Tibial nerve (tissue), 4 donors: ENCODE measurements at places on chromosomes 7 and 10. TPM values are rescaled to one million over a fixed set of nuclear protein-coding genes. Genes with fewer than 3 reads are reported as not detected.

Gene SPDYE16
- 0.98 TPM for total RNA-seq

GRCh38 chr7:148400101-148400500, 190.5 kb upstream of the C7orf33 start:
- H3K27me3 ChIP-seq, result peaks cover 30% of the 10 kb centered on the region
- no peak overlapping the region for H3K27ac ChIP-seq
- H3K4me1 ChIP-seq, result no peaks in the 10 kb centered on the region
- H3K4me3 ChIP-seq, result no peak overlapping the region
- no peaks in the 10 kb centered on the region for H3K36me3 ChIP-seq

Gene UTF1
- not detected for total RNA-seq

Gene HKDC1
- 4.8 TPM for total RNA-seq

- no peak overlapping the region for H3K4me3 ChIP-seq
- no peaks in the 10 kb centered on the region for H3K27me3 ChIP-seq
- no peaks in the 10 kb centered on the region for H3K36me3 ChIP-seq
- H3K4me1 ChIP-seq, result peaks cover 7% of the 10 kb centered on the region
- DNase-seq, result peak; percentile 64
Measured at GRCh38 chr10:101161494-101162299, 30.6 kb downstream of the TLX1 start.

DNA sequence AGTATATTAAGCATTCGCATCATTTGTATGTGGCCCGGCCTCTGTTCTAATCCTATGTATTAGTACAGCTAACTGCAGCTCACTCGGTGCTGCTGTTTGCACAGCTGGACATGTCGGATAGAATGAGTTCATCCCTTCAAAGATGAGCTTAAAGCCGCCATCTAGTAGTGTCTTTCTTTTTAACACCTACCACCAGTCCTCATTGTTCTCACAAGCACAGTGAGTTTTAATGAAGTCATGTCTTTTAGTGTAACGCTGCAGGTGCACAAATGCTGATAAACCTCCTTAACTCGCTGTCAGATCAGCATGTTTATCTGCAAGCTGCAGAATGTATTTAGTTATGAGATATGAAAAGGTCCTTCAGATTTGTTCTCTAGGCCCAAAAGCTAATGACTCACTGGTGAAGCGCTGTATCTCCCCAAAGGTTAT, 247.5 kb downstream of the MTERF1 start:
- H3K27me3 ChIP-seq, result no peaks in the 10 kb centered on the region
- no peak overlapping the region for H3K27ac ChIP-seq
- H3K4me1 ChIP-seq, result peaks cover 8% of the 10 kb centered on the region
- no peak for DNase-seq
- H3K36me3 ChIP-seq, result no peaks in the 10 kb centered on the region

DNA sequence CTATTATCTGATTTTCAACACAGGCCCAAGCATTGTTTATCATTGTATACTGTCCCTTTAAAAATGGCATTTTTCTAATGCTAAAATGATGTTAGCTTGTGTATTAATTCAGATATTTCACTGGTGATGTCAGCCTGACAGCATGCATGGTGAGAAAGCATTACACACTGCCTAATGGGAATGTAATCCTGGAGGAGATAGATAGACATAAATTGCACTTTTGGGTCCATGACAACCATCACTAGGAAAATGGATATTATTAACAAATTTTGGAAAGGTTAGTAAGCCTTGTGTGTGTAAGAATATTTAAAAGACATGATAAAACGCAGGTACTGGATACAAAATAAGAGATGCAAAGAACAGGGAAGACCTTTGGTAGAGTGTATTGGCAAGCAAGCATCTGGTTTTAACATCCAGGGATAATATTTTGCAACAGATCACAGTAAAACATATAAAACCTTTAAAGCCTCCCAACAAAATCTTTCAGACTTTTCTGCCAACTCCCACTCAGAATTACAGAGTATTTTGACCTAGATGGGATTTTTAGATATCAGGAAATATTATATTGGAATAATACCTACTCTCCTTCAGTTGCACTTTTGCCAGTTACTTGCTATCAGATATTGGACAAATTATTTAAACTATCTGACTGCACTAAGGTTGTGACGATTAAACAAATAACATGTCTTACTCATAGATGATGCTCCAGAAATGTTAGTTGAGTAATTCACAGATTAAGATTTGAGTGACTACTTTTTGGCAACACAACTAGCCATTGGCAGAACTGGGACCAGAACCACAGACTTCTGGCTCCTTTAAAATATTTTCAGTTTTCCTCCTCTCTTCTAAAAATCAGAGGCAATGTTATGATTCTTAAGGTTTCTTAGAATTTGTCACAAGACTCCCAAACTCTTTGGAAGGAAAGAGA, 291.6 kb upstream of the SEMA3C start:
- DNase-seq, result no peak
- H3K36me3 ChIP-seq, result no peaks in the 10 kb centered on the region
- no peaks in the 10 kb centered on the region for H3K4me1 ChIP-seq
- no peak overlapping the region for H3K27ac ChIP-seq

Gene FAM171A1
- 17.1 TPM for total RNA-seq

GRCh38 chr10:47268696-47269095, 31.3 kb upstream of the GDF10 start:
- H3K27me3 ChIP-seq, result no peaks in the 10 kb centered on the region
- no peaks in the 10 kb centered on the region for H3K36me3 ChIP-seq
- H3K4me3 ChIP-seq, result no peak overlapping the region
- H3K27ac ChIP-seq, result no peak overlapping the region
- H3K4me1 ChIP-seq, result no peaks in the 10 kb centered on the region
- DNase-seq, result no peak

DNA sequence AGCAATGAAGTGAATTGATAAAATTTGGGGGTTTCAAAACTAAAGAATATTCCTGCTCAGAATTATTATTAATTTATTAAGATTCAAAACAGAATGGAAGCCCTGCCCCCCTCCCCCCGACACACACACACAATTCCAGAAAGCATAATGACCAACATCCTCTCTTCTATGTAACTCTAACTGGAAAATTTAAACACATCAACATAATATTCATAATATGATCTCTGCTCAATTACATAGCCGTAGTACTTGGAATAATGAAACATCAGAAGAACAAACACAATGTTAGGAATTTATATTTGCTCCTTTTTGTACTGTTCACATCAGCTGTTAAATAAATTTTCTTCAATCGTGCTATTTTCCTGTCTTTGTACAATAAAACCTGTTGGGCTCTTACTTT, 20.8 kb downstream of the PCLO start:
- H3K27me3 ChIP-seq, result no peaks in the 10 kb centered on the region
- no peaks in the 10 kb centered on the region for H3K4me1 ChIP-seq
- DNase-seq, result no peak
- H3K36me3 ChIP-seq, result no peaks in the 10 kb centered on the region
- no peak overlapping the region for H3K4me3 ChIP-seq

GRCh38 chr7:1804310-1804709, 134.2 kb downstream of the ELFN1 start:
- H3K36me3 ChIP-seq, result no peaks in the 10 kb centered on the region
- H3K4me3 ChIP-seq, result no peak overlapping the region
- no peak overlapping the region for H3K27ac ChIP-seq
- DNase-seq, result no peak

- no peak overlapping the region for H3K27ac ChIP-seq
- H3K4me3 ChIP-seq, result no peak overlapping the region
- H3K36me3 ChIP-seq, result no peaks in the 10 kb centered on the region
Measured at GRCh38 chr7:14137676-14138075, 148.2 kb upstream of the ETV1 start.

- DNase-seq, result no peak
- no peak overlapping the region for H3K27ac ChIP-seq
- H3K4me1 ChIP-seq, result no peaks in the 10 kb centered on the region
- no peaks in the 10 kb centered on the region for H3K36me3 ChIP-seq
- no peaks in the 10 kb centered on the region for H3K27me3 ChIP-seq
- H3K4me3 ChIP-seq, result no peak overlapping the region
Measured at GRCh38 chr10:114195079-114195478, 15.9 kb downstream of the TDRD1 start.

- H3K4me1 ChIP-seq, result peaks cover 3% of the 10 kb centered on the region
- no peaks in the 10 kb centered on the region for H3K27me3 ChIP-seq
- no peak overlapping the region for H3K4me3 ChIP-seq
- no peak overlapping the region for H3K27ac ChIP-seq
- no peaks in the 10 kb centered on the region for H3K36me3 ChIP-seq
- no peak for DNase-seq
Measured at GRCh38 chr10:103548006-103548405, 54.5 kb downstream of the NEURL1 start.

DNA sequence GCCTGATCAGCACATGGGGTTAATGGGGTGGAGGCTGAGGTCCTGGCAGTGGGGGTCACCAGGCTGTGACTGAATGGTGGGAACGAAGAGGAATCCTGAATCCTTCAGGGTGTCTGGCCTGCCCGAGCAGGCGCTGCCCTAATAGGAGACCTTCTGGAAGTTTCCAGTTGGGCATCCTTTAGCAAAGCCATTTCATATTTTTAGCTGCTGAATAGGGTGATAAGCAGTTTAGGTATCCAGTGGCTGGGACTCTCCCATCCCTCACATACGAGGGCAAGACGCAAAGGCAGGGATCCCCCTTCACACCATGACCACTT, 159.3 kb downstream of the SH3PXD2A start:
- no peak overlapping the region for H3K4me3 ChIP-seq
- H3K36me3 ChIP-seq, result no peaks in the 10 kb centered on the region
- H3K4me1 ChIP-seq, result peaks cover 4% of the 10 kb centered on the region
- H3K27ac ChIP-seq, result peak overlapping the region; percentile 57

Gene MUC12
- total RNA-seq, result not detected

GRCh38 chr10:35536789-35537188, 68.4 kb upstream of the GJD4 start:
- no peak for DNase-seq
- H3K4me1 ChIP-seq, result no peaks in the 10 kb centered on the region
- no peaks in the 10 kb centered on the region for H3K27me3 ChIP-seq
- H3K36me3 ChIP-seq, result no peaks in the 10 kb centered on the region
- no peak overlapping the region for H3K4me3 ChIP-seq

Gene FBXL13
- total RNA-seq, result 2.4 TPM

- H3K4me1 ChIP-seq, result no peaks in the 10 kb centered on the region
- no peak overlapping the region for H3K4me3 ChIP-seq
- H3K36me3 ChIP-seq, result peaks cover 81% of the 10 kb centered on the region
- no peak overlapping the region for H3K27ac ChIP-seq
- H3K27me3 ChIP-seq, result no peaks in the 10 kb centered on the region
- DNase-seq, result no peak
Measured at GRCh38 chr7:2546776-2547586, 8.3 kb downstream of the BRAT1 start.

Gene OR6B1
- not detected for total RNA-seq

Gene FAM200A
- total RNA-seq, result 8.8 TPM

Gene NAMPT
- total RNA-seq, result 270 TPM

Gene FFAR4
- total RNA-seq, result 0.90 TPM

DNA sequence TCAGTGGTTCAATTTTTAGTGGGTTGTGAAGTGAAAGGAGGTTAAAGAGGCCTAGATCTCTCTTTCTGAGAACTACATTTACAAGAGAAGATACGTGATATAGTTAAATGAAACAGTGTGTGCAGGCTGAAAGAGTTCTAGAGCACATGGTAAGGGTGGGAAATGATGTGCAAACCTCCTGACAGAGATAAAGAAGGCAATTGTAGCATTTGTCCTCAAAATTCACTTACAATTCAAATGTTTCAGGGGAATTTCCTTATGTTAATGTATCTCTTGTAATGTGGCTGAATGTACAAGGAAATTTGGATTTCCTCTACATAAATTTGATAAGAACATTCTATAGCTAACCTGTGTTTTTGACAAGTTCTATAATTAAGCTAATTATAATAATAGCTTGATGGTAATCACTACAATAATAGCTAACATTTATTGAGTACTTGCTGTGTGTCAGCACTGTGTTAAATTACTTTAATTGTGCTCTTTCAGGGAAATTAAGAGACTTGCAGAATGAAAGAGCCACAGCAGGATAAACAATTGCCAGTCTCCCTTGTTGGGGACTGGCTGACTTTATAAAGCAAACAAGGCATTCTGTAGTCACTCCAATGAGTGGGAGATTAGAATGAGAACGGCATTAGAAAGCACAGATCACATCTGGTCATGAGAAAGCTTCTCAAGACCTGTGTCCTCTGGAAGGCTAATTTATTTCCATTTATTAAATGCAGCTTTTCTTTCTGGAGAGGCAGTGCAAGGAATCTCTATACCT, 139.7 kb upstream of the TMEM72 start:
- no peak for DNase-seq
- H3K27ac ChIP-seq, result no peak overlapping the region
- no peaks in the 10 kb centered on the region for H3K4me1 ChIP-seq
- no peaks in the 10 kb centered on the region for H3K27me3 ChIP-seq

- no peak for DNase-seq
- no peak overlapping the region for H3K4me3 ChIP-seq
- no peak overlapping the region for H3K27ac ChIP-seq
- no peaks in the 10 kb centered on the region for H3K36me3 ChIP-seq
- H3K4me1 ChIP-seq, result no peaks in the 10 kb centered on the region
Measured at GRCh38 chr10:98568551-98568950, 121.8 kb upstream of the HPS1 start.
